ENCODE measurements at places on chromosomes 4 and X.
A peak's percentile ranks its signal among the peaks of the same experiment; 100 is the strongest.

GRCh38 chrX:122046226-122046625 is 998.8 kb downstream of the GLUD2 start:
- DNase-seq, result no peak

DNA sequence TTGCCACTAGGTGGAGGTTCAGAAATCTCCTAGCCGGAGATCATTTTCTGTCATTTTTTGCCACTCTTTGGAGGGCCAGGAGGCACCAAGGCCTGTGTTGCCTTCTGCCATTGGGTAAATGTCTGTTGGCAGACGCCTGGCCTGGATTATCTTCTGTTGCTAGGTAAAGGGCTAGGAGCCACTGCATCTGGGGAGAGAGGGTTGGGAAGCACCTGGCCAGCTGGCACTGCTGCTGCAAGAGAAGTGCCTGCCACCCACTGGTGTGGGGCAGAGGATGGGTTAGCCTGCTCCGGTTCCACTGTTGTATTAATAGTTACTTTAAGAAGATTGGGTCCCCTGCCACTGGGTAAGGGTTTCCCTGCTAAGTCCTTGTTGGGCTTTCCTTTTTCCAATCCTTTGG is 58.1 kb downstream of the AWAT2 start:
- DNase-seq, result no peak

DNA sequence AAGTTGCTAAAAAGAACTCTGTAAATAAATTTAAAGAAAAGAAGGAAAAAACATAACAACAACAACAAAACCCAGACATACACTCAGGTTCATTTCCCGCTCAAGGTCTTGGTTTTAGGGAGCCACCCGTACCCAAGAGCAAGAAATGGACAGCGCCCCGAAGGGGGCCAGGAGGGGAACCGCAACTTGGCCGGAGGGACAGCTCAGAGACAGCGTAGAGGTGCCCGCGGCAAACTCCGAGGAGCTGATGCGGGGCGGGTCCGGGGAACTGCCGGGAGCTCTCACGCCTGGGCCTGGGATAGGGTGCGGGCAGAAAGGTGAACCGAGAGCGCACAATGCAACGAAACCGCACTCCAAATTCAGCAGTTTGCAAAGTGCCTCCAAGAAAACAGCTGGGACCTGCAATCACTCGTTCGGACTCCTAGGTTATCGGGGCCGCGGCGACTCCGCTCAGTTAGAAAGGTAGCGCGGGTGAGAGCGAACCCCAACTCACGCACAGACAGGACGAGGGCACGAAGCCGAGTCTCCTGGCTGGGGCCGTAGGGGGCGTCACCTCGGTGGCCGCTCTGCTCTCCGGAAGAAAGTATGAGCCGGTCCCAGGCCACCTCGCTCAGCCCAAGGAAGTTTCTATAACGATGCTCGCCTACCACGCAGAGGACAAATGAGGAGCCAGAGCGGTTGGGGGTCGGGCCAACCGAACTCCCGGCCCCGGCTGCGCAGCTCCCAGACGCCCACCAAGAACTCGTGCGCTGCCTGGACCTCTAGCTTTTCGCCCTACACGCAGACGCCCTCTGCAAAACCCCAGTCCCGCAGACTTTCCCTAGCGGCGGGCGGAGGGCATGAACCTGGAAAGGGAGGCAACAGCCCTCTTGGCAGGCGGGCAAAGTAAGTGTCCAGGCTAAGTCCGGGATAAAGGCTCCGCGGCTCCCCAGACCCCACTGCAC is 1.4 kb downstream of the NDNF start:
- DNase-seq, result no peak

DNA sequence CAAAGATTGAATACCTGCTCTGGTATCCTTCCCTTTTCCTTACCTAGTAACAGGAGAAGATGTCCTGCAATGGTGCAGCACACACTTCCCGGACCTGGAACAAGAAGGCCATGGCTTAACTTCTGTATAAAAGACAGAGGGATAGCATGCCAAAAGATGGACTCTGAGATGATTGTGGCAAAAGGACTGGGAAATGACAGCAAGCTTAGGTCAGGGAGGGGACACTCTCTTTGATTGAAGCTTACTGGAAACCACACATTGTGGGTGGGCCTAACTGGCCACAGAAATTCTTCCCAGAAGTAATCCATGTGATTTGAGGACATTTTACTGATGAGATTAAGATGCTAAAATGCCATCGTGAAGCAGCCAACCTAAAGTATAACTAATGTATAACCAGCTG is 71.0 kb upstream of the OTUD4 start:
- DNase-seq, result no peak

DNA sequence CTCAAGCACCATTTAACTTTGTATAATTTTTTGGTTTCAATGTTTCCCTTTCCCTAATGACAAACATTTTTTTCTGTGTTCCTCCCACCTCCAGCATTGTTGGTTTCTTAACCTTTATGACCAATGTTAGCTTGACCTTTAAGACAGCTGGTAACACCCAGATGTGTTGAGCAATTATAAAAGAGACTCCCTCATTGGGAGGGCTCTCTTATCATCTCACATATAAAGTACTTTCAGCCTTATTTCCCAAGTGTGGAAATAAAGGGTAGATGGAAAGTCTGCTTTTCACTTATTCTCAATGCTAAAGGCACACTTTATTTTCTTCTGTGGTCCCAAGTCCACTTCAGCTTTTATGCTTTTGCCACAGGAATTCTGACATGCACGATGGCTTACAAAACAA is 1420.4 kb downstream of the RAPGEF2 start:
- DNase-seq, result no peak

DNA sequence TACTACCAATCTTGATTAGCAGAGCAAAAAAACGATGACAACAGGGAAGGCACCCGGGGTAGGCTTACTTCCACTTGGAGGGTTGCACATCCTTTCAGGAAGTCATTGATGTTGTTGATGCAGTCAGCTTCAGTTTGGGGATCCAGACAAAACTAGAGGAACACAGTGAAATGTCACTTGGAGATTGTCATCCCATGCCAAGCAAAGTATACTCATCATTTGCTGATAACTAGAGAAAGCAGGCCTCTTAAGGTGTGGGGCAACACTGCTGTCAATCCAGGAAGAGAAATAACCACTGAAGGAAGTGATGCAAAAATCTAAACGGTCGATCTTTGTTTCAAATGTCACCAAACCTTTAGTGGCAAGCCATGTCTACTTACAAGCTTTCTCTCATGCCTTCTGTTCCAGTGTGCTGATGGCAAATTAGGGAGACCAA is 1.4 kb downstream of the ARHGEF6 start:
- DNase-seq, result no peak

DNA sequence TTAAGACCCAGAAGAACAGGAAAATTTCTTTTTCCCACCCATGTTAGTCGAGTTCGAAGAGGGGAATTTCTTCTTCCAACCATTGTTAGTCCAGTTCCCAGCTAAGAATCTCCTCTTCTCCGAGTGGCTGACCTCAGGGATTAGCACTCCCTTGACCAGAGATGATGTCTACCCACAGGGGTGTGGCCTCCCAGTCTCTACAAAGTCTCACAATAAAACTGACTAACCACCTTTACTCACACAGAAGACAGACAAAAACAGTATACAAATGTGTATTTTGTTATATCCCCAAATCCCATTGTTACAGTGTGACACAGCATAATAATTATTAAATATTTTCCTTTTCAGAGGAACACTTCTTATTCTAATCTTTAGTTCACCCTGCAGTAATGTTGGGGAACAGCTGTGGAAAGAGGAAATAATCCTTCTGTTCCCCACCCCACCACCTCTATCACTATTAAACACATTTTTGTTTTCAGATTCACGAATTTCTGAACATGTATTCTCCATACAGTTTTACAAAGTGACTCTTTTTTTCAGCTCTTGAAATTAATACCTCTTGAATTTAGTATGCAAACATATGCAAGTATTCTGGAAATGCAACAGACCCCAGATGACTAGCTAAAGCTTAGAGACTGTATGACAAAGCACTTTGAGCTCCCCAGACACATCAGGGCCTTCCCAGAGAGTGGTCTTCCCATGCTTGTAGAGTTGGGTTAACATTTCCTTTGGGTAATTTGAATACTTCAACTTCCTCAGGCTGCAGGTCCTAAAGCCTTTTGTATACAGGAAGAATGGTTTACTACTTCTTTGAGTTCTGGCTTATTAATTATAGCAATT is 62.5 kb upstream of the NFKB1 start:
- no peak for DNase-seq

GRCh38 chr4:114558446-114559020 is 40.1 kb upstream of the UGT8 start:
- no peak for DNase-seq

DNA sequence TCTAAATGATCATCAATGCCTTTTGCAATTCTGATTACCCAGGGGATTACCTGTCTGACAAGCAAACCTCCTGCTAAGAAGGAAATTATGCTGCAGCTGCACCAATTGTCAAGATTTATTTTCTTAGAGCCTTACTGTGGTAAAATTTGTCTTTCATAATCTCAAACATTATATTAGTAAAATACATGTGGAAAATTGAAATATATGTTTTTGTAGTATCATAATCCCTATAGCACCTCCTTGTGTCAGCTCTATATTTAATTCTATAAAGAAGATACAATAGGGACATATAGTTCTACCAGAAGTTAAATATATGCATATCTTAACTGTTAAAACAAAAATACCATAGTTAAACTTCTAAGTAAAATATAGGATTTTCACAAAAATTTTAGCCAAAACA is 655.6 kb upstream of the PCDH10 start:
- no peak for DNase-seq

- DNase-seq, result peak; percentile 59
Observed at GRCh38 chr4:40736910-40737309, 12.8 kb upstream of the NSUN7 start.

DNA sequence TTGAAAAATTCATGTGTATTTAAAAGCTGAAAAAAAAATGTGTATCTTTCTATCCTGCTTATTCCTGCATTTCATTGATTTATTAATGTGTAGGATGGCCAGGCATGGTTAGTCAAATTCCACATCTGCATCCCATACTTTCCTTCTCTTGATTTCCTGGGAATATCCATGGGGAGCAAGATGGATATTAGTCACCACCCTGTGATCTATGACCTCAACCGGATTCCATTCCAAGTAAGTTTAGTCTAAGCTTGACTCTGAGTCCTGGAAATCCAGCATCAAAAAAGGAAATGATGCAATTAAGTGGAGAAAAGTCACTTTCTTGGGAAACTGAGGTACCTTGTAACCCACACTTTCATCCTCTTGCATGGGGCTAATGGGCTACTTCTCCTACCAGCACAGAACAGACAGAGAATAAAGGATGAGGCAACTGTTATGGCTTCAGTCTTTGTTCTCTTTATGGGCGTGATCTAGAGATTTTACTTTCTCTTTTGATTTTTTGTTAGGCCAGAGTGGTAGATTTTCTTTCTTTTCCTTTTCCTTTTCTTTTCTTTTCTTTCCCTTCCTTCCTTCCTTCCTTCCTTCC is 17.1 kb upstream of the BEX4 start:
- no peak for DNase-seq

DNA sequence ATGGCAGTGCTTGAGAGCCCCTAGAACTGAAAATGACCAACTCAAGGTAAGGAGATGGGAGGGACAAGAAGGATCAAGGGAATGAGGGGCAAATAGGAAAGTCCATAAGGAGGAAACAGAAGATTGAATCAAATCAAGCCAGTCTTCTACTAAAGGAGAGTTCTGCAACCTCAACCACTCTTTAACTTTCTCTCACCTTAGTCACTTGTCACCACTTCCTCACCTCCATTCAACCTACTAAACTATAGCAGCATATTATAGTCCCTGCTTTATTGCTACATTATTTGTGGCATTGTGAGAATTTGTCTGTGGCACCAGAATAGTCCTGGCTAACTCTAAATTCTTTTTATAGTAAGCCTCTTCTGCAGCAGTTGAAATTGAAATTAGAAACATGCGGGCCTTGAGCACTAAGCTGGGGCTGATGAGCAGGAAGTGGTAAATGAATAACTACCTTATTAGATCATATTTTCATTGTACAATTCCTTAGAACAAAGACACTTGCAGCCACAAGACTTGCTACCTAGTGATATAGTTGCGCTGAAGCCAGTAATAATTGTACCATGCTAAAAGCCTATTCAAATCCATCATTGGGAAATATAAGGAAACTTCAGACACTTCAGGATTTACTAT is 336.9 kb downstream of the ZNF674 start:
- DNase-seq, result no peak

DNA sequence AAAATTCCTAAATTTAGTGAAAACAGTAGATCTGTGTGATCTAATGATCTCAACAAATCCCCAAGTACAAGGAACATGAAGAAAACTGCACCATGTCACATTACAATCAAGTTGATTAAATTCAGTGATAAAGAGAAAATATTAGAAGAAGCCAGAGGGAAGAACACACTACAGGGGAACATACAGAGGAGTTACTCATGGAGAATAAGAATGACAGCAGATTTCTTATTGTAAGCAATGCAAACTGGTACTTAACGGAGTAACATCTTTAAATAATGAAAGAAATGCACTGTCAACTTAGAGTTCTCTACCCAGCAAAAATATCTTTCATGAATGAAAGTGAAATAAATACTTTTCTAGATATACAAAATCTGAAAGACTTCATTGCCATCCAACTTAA is 21.1 kb downstream of the TLL1 start:
- no peak for DNase-seq

DNA sequence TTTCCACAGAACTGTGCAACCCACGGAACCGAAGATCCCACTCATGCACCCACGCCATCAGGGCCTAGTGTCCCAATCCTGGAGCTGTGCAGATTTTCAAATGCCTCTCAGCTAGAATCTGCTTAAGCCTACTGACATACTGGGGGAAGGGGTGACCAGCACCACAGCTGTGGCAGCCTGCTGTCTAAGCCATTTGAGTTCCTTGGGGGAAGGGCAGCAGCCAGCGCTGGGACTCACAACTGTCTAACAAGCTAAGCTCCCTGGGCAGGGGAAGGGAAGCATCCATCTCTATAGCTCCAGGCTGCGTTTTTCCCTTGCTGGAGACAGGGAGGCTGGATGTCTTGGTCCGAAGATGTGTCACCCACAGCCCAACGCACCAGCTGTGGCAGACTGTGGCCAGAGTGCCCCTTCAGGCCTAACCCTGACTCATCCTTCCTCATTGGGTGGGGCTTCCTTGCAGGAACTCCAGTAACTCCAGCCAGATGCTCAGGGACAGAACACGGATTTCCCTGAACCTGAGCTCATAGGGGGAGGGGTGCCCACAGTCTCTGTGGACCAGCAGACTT is 194.8 kb downstream of the CHRDL1 start:
- no peak for DNase-seq

- DNase-seq, result no peak
Observed at GRCh38 chrX:125646195-125646594, 326.5 kb downstream of the TEX13C start.
